ENCODE measurements at places on chromosomes 6 and 20. TPM values are rescaled to one million over a fixed set of nuclear protein-coding genes. Genes with fewer than 3 reads are reported as not detected.

Gene ASIP
- total RNA-seq = 3.0 TPM

Gene DACT2
- 1.9 TPM for total RNA-seq

Gene KIF16B
- total RNA-seq = 27.4 TPM

Gene CAGE1
- not detected for total RNA-seq

Gene HLA-F
- total RNA-seq = 71.2 TPM

Gene AGPAT4
- 25.7 TPM for total RNA-seq

Gene HLA-DRA
- 455 TPM for total RNA-seq

- DNase-seq = no peak
Measured at GRCh38 chr6:70549327-70549726, 17.4 kb upstream of the SDHAF4 start.

DNA sequence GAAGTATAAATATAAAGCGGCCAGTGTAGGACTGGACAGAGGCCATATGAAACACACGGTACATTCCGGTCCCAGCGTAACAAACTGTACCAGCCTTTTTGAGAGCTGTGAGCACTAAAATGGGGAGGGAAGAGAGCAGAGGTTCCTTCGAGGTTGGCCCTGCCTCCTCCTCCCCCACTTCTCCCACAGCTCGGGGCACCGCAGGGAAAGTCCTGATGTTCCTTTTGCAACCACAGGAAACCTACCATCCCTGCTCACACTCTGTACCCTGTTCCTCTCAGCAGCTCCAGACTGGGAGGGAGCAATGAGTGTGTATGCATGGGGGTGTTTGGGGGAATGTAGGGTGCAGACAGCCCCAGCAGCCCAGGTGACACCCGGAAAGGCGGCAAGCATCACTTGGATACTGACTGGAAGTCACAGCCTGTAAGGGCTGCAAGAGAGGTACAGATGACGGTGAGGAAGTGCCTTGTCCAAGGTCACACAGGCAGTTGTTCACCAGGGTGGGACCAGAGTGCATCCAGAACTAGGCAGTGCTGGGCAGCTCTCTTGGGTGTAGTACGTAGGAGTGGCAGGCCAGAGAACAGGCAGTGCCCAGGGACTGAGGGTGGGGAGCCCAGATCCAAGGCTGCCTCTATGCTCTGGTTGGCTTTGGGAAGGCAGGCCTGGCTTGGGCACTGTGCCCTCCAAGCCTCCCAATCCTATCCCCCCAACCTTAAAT lies 11.0 kb upstream of the ARMC12 start:
- DNase-seq = no peak

- DNase-seq = peak; percentile 90
Measured at GRCh38 chr20:45290677-45291355, 15.8 kb upstream of the RBPJL start.

DNA sequence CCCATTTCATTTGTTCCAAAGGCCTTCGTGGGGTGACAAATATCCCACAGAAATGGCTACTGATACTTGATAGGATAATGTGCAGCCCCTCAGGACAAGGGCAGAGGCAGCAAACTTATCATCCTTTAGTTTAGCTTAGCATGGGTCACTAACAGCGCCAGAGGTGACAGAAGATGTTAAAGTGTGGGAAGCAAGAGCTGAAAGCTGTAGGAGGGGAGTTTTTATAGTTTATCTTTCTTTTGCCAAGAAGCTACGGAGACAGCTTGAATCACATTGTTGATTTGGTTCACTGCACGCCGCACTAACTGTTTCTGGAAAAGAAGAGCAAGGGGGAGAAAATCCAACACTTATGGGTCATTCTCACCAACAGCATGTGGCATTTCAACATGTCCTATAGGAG lies 773.9 kb upstream of the MMS22L start:
- no peak for DNase-seq

DNA sequence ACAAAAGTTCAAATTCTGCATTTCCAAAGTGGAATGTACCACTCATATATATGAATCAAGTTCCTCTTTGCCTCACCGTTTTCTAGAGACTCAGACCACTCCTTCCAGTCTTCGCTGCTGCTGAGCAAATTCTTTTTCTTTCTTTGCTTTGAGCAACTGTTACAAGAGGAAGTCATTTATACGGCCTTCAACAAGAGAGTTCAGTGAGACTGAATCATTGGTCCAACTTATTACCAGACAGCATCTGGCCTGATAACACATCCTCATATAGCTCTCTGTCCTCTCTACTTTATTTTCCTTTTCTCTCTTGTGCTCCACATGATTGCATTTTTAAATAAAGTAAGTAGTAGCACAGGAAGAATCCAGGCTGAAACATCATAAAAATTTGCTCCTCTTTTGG lies 652.7 kb downstream of the PHF3 start:
- DNase-seq = no peak

DNA sequence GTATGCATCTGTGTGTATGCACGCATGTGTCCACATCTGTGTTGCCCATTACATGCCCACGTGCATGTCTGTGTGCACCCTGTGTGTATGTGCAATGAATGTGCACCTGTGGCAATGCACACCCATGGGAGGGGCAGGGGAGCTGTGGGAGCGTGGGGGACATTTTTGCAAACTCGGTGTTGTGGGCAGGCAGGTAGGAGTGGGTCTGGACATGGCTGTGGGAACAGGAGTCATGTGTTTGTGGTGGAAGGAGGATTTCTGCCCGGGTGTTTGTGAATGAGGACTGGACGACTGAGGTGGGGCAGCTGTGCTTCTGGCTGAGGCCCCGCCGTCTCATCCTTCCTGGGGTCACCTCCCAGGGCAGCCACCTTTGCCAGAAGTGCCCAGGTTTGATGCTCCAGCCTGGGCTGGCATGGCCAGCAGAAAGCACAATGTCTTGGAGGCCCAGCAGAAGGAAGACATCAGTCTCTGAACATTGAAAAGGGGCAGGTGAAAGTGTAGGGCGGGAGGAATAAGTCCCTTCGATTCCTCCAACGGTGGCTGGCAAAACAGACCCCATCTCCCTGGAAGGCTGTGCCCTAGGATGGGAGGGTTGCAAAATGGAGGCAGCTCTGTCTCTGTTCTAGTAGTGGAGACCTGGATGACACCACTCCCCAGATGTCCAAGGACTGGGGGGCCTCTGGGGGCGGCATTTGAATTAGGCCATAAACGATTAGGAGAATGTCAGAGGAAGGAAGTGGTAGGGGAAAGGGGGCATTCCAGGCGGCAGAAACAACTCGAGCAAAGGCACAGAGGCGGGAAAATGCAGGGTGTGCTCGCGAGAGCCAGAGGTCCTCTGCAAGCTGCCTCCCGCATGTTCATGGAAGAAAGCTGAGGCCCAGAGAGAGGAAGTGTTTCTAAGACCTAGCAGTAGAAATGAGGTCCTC lies 19.1 kb upstream of the ARMC12 start:
- DNase-seq = peak; percentile 40

GRCh38 chr20:61800359-61801064 lies 265.2 kb downstream of the TAF4 start:
- DNase-seq = no peak

GRCh38 chr20:40632346-40632976 lies 56.6 kb downstream of the MAFB start:
- no peak for DNase-seq

GRCh38 chr20:51023617-51024155 lies 779 bp upstream of the KCNG1 start:
- DNase-seq = no peak

GRCh38 chr6:42365021-42365420 lies 86.7 kb downstream of the TRERF1 start:
- no peak for DNase-seq

DNA sequence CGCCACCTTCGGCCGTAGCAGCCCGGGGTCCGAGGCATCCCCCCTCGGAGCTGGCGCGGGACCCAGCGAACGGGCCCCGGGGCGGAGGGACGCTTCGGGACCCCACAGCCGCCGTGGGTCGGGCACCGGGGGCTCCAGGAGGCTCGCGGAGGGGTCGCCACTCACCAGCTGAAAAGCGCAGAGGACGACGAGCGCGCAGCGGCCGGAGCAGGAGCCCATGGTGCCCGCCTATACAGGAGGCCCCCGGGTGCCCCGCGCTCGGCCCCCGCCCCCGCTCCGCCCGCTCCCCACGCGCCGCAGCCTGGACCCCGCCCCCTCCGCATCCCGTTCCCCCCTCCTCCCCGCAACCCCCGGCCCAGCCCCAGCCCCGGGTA lies at the start of gene NKAIN4:
TSS of gene NKAIN4 (minus strand) at position 232 of the 374 bp plus-strand sequence. CDS start at position 219, 13 bp downstream.
- no peak for DNase-seq

GRCh38 chr6:90103056-90103800 lies 193.4 kb downstream of the BACH2 start:
- DNase-seq = no peak

DNA sequence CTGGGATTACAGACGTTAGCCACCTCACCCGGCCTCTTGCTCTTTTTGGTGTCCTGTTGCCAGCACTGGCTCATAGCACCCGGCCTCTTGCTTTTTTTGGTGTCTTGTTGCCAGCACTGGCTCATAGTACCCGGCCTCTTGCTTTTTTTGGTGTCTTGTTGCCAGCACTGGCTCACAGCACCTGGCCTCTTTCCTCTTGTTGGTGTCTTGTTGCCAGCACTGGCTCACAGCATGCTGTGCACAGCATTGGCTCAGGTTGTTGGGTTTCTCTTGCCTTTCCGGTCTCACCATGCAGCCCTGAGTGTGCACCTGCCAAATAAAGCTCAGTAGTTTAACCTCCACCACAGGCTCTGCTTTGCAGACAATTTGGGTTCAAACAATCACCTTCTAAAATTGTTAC lies 208.2 kb downstream of the THBS2 start:
- DNase-seq = no peak

DNA sequence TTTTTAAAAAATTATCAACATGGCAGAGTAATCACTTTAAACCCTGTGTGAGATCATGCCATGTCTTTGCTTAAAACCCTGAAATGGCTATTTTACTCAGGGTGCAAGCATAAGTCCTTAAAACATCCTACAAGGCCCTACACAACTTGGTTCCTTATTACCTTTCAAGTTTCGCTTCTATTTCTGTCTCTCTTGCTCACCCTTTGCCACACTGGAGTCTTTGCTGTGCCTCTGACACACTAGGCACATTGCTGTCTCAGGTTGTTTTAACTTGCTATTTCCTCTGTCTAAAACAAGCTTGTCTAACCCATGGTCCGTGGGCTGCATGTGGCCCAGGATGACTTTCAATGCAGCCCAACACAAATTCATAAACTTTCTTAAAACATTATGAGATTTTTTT lies 55.6 kb downstream of the KIAA0408 start:
- no peak for DNase-seq

Data from sciatic nerve (tissue), 2 donors.